ENCODE measurements at places on chromosomes 7 and 10. TPM values are rescaled to one million over a fixed set of nuclear protein-coding genes. Genes with fewer than 3 reads are reported as not detected.

The SRRM3 gene
- not detected for total RNA-seq

The MALRD1 gene
- not detected for total RNA-seq

The HECW1 gene
- total RNA-seq, result not detected

The CUZD1 gene
- total RNA-seq, result 3.0 TPM
